ENCODE measurements at places on chromosomes 5 and 9.

DNA sequence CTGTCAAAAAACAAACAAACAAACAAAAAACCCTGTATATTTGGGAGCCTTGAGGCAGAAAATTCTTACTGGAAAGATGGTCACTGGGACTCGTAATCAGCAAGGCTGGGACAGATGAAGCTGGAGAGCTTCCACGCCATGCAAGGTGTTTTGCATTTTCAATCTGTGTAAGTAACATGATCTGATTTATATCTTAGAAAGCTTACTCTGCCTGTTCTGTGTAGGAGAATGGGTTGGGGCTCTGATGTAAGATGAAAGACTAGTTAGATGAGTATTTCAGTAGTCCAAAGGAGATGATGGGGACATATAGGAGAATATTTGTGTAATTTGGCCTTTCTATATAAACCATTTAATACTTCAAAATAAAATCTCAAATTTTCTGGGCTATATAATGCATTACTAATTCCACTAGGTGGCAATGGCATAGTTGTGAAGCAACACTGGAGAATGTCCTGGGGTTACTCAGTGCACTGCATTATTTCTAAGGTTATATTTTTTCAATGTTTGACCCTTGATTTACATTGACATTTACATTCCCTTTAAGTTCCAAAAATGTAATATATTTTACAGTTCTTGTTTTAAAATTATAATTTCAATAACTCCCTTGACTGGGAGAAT, 21.9 kb upstream of the FSD1L start:
- peak; percentile 76 for DNase-seq

DNA sequence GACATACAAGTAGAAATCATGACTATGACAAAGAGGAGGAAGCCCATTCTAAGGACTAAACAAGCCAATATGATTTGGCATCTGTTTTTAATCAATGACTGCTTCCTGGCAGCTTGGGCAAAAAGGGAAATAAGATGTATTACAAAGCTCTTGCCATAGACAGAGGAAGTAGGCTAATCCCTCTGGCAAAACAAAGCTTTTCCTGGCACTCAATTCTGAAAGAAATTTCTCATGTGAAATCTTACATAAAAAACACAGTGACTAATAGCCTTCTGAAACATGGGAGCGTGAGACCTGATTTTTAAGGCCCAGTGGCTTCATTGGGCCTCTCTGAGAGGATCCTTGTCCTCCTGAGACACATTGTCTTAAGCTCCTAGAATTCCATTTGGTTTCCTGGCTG, 93.6 kb downstream of the COL23A1 start:
- no peak for DNase-seq

- peak; percentile 12 for DNase-seq
Measured at GRCh38 chr5:171493646-171494393, 74.4 kb downstream of the FGF18 start.

- DNase-seq: no peak
Measured at GRCh38 chr5:113181853-113182490, 205.4 kb downstream of the DCP2 start.

- DNase-seq: no peak
Measured at GRCh38 chr5:116462500-116462899, 112.1 kb downstream of the SEMA6A start.

- DNase-seq: no peak
Measured at GRCh38 chr5:31823472-31823871, 184.5 kb downstream of the PDZD2 start.

- no peak for DNase-seq
Measured at GRCh38 chr5:171242521-171242920, 66.5 kb upstream of the TLX3 start.

- DNase-seq: peak; percentile 53
Measured at GRCh38 chr5:132259069-132259851, 1.8 kb downstream of the PDLIM4 start.

DNA sequence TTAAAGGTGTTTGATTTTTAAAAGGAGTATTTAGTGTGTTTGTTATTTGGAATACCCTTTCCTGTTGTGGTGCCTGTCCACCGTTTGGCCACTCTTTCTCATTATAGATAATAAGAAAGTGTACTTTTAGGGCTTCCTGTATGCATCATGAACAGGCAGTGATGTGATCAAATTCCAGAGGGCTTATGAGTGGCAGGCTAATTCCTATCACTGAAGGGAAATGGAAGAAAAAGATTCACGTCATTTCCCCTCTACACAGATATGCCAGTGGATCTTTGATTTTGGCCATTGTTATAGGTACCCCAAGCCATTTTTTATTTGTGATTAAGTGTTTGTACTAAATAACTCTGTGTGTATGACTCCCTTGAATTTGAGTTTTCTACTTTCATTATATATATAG, 37.1 kb downstream of the RPS6 start:
- no peak for DNase-seq

DNA sequence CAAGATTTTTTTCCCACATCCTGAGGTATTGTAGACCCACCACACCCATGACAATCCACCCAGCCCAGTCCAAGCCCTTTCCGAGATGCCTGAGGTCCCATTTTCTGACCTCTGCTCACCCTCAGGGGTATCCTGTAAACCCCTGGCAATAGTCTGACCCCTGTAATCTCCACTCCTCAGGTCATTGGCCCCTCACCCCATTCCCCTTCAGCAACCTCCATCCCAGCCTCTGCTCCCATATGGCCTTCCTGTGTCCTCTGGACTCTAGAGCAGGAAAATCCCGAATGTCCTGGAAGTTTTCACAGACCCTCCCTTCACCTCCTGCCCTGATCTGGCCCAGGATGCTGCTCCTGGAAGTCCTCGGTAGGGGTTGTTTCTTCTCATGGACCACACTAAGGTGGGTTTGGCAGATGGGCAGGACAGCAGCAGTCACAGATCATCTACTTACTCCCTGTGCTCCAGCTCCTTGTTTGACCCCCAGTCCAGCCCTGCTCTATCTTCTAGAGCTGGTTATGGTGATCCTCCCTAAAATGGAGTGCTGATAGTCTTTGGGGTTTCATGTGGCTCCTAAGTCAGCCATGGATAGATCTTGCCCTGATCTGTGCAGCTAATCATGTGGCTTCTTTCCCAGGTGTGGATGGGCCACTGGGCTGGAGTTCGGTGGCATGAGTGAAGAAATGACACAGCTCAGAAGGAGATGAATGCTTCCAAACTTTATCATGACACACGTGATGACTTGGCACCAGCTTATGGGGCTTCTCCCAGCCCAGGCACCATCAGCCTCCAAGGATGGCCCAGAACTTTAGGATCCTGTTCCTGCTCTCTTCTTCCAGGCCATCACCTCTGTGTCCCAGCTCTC, 12.0 kb upstream of the ACSL6 start:
- no peak for DNase-seq

DNA sequence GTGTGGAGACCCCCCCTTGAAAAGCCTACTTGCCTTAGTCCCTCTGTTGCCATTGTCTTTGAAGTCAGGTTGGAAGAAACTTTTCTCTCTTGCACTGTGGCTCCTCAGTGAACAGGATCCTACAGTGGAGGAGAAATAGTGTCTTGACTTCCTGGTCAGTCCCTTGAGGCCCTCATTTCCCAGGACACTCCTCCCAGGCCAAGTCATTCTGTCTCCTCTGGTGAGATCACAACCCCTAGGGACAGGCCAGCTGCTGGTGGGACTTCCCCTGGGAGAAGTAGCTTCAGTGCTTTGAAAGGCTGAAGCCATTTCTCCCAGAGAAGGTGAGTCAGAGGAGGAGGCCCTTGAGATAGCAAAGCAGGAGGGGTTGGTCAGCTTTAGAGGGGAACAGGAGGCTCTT, 10.1 kb upstream of the GRIA1 start:
- DNase-seq: no peak

- DNase-seq: no peak
Measured at GRCh38 chr5:150213530-150213929, 23.7 kb downstream of the SLC6A7 start.

GRCh38 chr9:125655691-125656410, 51.2 kb downstream of the MAPKAP1 start:
- no peak for DNase-seq

DNA sequence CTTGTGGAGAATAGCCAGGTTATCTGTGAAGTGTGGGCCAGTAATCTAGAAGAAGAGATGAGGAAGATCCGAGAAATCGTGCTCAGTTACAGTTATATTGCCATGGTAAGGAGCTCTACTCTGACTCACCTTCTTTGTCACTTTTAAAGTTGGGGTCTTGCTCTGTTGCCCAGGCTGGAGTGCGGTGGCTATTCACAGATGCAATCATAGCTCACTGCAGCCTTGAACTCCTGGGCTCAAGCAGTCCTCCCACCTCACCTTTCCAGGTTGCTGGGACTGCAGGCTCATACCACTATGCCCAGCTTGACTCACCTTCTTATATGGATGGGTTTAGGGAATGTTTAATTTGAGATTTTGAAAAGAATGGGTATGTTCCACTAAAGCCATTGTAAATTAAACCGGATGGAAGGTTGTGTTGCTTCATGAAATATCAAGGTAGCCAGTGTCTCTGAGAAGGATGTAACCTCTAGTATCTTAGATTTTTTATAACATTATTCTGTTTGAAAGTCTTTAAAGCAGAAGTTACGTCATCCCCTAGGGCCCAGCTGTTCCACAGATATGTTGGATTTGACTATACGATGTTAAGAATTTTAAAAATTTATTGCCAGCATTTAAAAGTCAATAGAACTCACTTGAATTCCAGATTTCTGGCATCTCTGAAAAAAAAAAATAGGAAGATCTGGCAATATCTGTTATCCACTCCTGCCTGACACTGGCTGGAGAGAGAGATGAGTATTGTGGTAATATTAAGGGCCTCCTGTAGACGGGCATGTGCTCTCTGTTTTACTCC, 5.1 kb downstream of the CNOT8 start:
- DNase-seq: no peak

GRCh38 chr5:171926311-171926710, 80.1 kb downstream of the FBXW11 start:
- no peak for DNase-seq

- DNase-seq: peak; percentile 91
Measured at GRCh38 chr9:131728961-131729360, 10.9 kb downstream of the RAPGEF1 start.

- no peak for DNase-seq
Measured at GRCh38 chr9:113219969-113220368, 1.1 kb downstream of the FKBP15 start.

- no peak for DNase-seq
Measured at GRCh38 chr9:134546246-134546731, 95.3 kb upstream of the COL5A1 start.

GRCh38 chr9:72444435-72444834, 77.0 kb upstream of the TMC1 start:
- DNase-seq: no peak

- no peak for DNase-seq
Measured at GRCh38 chr9:2013743-2014475, 1.2 kb upstream of the SMARCA2 start.

DNA sequence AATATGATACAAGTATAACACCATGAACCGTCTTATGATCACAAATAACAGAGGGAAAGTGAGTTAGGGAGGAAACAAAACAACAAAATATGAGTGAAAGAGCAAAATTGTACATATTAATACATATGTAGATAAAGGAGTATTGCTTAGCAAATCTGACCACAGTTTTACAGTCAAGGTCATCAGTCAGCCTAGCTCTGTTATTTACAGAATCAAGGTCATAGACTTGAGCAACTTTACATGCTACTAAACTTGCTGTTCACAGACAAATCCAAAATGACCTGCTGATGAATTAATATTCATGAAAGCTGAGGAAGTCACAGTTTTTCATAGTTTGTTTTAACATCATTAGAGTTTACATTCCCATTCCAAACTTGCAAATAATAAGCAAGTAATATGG, 1387.7 kb upstream of the ACO1 start:
- DNase-seq: no peak

GRCh38 chr9:16293610-16294009, 576.9 kb downstream of the BNC2 start:
- no peak for DNase-seq

DNA sequence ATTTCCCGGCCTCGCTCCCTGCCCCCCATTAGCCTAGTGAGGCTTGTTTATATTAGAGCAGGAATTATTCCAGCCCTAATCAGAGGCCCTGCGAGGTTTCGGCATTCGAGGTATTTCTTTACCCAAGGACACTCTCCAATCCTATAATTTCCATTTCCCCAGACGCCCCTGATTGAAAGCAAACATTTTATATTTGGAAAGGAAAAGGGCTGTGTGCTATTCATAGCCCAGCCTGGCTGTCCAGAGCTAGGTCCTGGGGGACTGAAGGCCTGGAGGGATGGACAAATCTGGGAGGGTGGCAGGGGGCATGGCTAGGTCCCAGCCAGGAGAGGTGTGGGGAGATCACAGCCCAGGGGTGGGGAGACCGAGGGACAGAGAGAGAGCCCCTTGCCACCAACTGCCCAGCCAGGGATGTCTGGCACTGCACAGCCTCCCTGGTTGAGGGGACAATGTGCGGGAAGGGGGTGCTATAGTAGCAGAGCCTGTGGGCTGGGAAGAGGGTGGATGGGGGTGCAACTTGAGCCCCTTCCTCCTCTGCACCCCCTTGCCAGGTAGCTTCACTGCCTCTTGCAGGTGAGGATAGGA, 125.1 kb downstream of the BARX1 start:
- DNase-seq: no peak

GRCh38 chr9:125540497-125540896, 166.5 kb downstream of the MAPKAP1 start:
- no peak for DNase-seq

GRCh38 chr9:6973762-6974161, 216.0 kb downstream of the KDM4C start:
- no peak for DNase-seq

- DNase-seq: no peak
Measured at GRCh38 chr9:103474156-103474555, 479.0 kb downstream of the CYLC2 start.
